ENCODE measurements at places on chromosomes 6 and 20. TPM values are rescaled to one million over a fixed set of nuclear protein-coding genes. Genes with fewer than 3 reads are reported as not detected.

GRCh38 chr6:22028403-22029090, 268.3 kb downstream of the PRL start:
- no peak for DNase-seq

DNA sequence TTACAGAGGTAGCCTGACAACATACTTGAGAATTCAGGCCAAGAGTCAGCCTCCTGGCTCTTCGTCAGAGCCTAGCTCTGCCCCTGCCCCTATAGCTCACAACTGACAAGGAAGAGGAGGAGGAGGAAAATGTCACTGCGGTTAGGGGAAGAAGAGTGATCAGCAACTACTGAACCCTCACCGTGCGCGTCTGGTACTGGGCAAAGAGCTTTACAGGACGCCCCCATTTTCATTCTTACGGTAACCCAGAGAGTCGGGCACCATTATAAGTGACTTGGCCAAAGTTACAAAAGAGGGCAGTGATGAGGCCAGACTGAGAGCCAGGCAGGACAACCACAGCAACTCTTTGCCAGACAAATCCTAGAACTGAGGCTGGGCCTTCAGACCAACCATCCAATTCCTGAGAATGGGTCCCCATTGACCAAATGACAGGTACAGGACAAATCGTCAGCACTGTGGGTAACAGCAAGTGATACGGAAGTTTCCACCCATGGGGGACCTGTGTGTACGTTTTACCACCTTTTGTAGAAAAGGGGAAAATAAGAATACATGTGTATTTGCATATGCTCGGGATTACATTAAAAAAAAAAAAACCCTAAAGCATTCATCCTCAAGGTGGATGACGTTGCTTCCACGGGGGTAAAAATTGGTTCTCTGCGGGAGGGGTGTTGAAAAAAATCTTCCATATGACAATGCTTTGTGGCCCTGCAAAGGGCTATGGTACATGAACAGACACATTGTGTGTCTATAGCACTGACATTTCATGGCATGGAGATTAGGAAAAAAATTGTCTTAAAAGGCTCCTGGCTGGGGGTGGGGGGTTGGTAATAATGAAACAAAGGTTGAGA, 118.0 kb downstream of the NFATC2 start:
- peak; percentile 46 for DNase-seq

DNA sequence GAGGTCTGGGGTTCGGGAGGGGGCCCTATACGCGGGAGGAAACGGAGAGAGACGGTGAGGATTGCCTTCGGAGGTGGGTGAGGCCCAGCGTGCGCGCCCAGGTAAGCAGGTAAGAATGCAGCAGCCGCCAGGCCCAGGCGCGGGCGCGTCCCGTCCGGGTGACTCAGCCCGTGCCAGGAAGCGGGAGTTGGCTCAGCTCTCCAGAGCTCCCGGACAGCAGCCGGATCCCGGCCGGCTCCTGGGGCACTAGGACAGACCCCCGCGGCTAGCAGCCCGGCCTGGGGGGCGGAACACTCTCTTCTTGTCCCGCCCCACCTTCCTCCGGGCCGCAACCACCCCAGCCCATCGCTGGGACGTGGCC, 1.5 kb upstream of the MDFI start:
- no peak for DNase-seq

GRCh38 chr6:43981363-43981990, 145.8 kb downstream of the MRPL14 start:
- no peak for DNase-seq

GRCh38 chr6:5497896-5498578, 236.7 kb downstream of the FARS2 start:
- no peak for DNase-seq

DNA sequence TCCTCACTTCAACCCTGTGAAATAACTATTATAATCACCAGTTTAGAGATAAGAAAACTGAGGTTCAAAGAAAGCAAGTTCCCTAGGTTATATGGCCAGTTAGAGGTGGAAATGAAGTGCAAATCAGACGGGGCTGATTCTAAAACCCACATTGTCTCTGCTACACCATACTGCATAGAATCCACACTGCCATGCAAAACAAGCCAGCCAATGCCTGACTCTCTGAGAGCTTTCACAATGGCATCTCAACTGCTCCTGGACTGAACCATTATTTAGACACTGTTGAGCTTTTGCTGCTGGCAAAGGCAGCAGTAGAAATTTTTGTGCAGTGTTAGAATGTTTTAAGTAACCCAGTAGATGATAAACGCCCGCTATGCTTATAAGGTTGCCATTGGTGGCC, 195.2 kb upstream of the CNR1 start:
- DNase-seq = no peak

DNA sequence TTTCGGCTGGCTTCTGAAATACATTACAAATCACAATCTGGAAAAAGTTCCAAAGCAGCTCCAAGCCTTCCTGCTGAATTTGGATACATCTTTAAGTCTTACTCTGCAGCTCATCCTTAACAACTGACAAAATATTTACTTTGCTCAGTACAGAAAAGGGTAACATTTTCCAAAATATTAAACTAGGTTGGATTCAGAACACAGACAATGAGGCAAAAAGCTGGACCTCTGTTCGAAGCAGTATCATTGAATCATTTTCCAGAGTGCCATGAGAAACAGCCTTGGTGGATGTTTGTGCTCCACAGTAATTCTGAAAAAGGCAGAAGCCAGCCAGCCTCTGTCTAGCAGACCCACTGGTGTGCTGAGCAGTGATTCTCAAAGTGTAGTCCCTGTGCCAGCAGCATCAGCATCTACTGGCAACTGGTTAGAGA, 162.1 kb downstream of the AIG1 start:
- DNase-seq = no peak

DNA sequence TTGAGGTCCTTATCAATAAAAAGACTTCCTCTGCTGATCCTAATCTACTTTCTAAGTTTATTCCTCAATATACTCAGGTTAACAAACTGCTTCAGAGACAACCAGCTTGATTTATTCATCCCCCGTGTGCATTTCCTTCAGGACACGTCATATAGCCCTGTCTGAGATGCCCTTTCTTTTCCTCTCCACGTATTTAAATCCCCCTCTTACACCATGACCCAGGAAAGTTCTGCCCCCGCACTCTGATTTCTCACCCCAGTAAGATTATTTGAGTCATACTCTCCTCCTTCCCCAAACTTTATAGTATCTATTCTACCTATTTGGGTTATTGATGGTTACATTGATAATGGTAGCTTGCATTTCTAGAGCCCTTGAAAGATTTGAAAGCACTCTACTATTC, 9.8 kb upstream of the CGA start:
- DNase-seq = no peak

DNA sequence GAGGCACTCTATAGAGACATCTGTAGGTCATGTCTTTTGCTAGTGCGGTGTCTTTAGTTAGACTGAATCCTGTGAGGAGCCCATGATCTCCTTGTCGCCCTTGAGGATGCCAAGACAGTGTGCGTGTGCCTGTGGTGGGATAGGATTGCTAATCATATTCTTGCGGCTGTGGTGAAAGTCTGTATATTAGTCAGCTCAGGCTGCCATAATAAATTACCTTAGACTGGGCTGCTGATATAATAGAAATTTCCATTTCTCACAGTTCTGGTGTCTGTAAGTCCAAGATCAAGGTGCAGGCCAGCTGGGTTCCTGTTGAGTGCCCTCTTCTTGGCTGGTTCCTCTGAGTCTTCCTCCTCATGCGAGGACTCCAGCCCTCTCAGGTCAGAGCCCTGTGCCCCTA, 141.2 kb downstream of the JARID2 start:
- no peak for DNase-seq

DNA sequence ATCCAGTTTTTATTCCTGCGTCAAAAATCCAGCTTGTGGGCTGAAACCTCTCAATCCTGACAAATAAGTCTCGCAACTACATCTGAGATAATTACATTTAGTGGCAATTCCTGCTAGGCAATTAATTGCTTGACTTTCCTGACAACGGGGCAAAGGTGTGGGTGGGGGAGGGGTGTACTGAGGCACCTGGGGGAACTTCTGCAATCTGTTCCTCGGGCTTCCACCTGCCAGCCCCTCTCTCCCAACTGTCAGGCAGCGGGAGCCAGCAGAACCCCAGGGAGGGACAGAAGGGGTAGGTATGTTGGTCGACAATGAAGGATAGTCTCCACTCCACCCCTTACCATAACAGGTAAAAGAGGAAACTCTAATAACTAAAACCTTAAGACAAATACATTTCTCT, 6.8 kb downstream of the C6orf52 start:
- no peak for DNase-seq

DNA sequence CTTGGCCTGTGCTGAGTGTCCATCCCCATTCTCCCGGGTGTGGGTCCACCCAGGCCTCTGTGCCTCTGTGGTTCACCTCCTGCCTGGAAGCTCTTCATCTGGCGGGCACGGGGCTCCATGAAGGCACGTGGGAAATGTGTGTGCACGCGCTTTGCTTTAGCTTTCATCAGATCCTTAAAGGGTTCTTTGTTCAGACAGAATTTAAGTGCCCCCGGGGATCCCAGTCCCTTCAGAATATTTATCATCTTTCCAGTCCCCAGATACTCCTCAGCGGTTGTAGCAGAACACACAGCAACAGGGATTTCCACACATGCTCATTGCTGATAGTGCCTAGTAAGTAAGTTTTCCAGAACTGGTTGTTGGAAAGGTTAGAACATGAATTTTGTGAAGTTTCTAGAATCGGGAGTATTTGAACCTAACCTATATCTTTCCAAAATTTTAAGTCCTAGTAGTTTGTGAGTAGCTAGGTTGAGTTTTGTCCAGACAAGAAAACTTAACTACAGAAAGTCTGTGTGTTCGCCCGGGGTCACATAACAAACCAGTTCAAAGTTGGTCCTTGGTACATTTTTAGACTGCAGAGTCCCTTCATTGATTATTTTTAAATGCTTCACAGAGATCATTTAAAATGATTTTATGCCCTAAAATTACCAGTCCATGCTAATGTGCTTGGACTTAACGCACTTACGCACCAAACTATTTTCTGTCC, 67.7 kb downstream of the RPP40 start:
- DNase-seq = no peak

DNA sequence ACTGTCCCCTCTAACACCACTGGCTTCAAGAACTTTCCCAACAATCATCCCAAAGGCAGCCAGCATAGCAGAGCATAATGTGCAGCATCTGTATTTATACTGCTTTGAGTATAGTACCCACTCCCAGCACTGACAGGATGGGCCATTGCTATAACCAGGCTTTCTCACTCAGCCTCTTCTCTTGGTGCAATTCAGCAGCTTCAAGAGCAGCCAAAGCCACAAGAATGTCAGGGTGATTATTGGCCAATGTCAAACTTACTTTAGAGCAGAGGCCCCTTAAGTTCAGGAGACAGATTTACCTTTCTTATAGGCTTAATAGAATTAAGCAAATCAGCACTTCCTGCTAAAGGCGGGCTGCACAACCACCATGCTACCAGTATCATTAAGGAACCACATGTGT, 232.4 kb upstream of the RSPO3 start:
- no peak for DNase-seq

The USP49 gene
- total RNA-seq = 1.8 TPM

- DNase-seq = no peak
Observed at GRCh38 chr6:158417760-158418098, 105.5 kb downstream of the TULP4 start.

The FILIP1 gene
- not detected for total RNA-seq

DNA sequence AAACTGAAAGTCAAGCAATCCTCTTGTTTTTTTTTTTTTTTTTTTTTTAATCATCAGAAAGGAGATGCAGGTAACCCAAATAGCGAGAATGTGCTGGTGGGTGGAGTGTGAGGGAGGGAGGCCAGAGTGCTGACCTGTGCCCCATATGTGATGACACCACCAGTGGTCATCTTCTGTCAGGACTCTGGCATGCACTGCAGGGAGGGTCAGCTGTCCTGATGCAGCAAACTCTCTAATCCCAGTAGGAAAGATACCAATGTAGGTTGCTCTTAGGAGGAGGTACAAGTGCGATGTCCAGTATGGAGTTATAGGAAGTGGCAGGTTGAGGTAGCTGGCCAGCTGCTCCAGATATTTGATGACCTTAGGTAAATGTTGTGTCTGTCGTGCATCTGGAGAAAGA, 2.8 kb upstream of the CST4 start:
- DNase-seq = no peak

DNA sequence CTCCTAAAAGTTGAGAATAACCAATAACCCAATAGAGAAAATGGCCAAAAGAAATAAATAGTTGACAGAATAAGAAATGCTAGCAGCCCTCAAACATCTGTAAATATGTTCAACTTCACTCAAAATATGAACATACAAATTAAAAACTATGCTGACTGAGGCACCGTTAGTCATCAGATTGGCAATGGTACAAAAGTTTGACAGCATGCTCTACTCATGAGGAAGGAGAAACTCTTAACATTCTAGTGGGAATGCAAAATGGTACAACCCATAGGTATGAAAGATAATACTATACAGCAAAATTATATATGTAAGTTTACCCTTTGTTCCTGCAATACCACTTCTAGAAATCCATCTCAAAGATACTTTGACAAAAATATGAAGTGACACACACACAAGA, 1.6 kb upstream of the ZSCAN12 start:
- no peak for DNase-seq

The DAAM2 gene
- not detected for total RNA-seq

DNA sequence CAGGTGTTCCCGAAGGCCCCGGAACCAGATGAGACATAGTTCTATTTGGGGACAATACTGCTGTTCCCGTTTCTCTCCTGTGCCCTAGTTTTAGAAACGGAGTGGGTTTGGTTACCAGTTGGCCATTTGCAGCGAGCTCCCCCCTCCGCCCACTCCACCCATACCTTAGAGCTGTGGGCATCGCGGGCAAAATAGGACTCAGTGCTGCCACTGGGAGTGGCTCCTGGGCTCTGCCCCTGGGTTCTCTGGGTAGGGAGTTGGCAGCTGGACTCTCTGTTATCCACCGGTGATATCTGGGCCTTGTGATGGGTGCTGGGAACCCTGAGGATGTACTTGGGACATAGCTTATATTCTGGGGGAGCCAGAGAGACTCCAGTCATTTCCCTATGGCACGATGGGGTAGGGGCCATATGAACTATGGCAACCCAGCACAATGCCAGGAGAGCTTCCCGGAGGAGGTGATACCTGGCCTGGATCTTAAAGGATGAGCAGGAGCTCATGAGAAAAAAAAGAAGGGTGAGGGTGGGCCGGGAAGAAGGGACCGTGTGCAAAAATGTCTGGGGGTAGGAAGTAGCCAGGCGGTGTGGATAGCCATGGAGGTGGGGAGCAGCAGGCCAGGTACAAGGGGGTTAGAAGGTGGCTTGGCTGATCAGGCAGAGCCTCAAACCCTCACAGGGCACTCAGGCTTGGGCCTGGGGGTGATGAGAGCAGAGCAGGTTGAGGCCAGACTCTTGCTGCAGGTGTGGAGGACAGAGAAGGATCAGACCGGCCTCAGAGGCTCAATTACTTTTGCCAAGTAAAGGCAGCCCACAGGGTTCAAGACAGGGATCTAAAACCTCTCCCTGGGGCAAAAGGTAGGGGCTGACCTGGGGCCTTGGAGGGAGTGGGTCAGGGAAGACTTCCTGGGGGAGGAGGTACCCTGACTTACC, 9.6 kb downstream of the SRC start:
- DNase-seq = no peak

- DNase-seq = no peak
Observed at GRCh38 chr20:33798444-33798843, 12.7 kb upstream of the CHMP4B start.
